ENCODE measurements at places on chromosomes 1 and 21.

GRCh38 chr1:89262643-89263042, 10.0 kb downstream of the GBP5 start:
- no peak for DNase-seq

DNA sequence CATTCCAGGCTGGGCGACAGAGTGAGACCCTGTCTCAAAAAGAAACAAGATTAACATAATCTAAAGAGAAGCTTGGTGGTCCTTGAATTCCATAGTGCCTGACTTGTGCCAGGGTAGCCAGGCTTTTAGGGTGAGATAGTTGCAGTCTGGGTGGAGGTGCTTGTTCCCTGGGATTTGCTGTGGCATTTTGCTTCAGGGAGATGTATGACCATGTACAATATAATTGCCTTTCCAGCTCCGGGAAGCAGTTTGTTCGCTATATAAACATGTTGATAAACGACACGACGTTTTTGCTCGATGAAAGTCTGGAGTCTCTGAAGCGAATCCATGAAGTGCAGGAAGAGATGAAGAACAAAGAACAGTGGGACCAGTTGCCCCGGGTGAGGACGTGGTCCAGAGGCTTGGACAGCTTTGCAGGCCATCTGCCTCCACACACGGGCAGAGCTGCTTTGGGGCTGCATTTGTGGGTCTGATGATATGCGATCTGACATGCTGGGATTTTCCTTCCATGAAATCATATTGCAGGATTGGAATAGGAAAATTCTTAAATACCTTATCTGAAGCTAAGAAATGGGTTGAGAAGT, 49.4 kb upstream of the KIF1B start:
- DNase-seq, result no peak

DNA sequence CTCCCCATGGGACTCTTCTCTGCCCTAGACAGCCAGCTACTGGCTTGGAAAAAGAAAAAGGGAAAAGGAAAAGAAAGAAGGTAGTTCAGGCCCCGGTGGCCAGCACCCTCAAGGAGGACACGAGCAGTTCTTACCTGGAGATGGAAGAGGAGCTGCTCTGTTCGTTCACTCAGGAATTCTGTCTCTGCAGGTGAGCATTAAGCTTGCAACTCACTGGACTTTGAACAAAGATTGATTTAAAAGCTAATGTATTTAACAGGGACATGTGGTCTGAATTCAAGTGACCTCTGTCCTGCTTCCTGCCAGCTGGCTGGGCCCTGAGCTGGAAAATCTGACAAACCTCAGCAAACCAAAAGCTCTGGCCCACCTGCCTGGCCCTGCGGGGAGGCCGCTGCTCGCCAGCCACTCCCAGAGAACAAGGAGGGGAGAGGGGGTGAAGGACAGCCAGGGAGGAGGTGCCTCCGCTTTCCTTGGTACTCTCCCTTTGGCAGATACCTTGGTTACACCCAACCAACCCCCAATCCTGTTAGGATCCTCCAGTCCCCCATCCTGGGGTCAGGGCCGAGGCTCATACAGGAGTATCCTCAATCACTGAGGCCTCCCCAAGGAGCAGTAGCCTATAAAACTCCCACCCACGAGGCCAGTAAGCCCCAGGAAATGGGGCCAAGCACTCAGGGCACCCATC, at the start of gene PDZK1:
Gene PDZK1, minus strand, starts transcription at position 186 of the 685 bp plus-strand sequence. CDS start 19,347 bp downstream, outside the sequence.
- DNase-seq, result no peak

DNA sequence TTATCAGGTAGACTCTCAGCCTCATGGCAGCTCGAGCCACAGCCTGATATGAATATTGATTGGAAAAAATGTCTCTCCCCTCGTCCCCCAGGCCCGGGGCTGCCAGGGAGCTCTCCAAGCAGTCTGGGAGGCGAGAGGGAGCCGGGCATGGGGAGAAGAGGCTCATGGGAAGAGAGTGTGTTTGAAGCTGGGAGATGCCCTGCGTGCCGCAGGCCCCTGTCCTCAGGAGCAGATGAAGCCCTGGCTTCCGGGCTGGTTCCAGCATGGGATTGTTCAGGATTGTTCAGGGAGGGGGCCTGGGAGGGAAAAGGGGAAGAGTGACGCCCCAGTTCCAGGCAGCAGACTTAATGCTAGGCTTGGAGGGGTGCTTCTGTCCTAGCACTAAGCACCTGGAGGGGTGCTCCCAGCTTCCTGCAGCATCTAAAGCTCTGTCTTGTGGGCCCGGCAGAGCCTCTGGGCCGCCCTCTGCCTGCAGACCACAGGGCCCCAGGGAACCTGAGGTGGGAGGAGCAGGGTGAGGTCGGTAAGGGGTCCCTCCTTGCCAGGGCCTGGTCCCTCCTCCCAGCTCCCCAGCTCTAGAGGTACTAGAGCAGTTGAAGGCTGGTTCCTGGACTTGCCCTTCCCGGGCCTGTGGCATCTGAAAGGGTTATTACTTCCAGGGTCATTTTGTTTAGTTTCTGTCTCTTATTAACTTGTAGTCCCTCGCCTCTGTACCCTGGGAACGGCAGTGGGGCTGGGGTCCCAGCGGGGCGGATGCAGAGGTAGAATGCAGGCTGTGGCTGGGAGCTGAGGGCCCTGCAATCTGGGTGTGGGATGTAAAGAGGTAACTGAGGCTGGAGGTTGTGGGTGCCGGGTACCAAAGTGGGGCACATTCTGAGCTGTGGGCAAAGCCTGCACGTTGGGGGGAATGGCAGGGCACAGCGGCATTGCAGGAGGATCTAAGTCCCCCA, 334.8 kb upstream of the VAMP3 start:
- DNase-seq, result no peak

GRCh38 chr1:154809436-154810413, 60.4 kb downstream of the KCNN3 start:
- peak; percentile 25 for DNase-seq

DNA sequence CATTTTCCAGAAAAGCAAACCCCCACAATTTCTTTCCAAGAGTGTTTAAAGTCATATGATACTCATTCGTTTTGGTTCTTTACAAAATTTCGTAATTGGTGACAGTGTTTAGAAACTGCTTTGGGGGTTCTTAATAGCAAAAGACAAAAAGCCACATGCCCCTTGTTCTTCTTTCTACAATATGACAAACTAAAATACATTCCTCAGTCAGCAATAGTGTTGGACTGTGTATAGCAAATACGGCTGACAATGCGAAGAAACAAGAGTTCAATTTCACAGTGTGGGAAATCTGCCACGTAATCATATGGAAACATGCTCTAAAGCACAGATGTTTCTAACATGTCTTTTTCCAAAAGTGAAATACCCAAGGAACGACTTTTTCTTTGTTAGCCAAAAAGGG, 7.6 kb upstream of the IFNAR1 start:
- no peak for DNase-seq

- DNase-seq, result no peak
These were observed 1.5 kb downstream of the ERI3 start for GRCh38 chr1:44353604-44354003.

DNA sequence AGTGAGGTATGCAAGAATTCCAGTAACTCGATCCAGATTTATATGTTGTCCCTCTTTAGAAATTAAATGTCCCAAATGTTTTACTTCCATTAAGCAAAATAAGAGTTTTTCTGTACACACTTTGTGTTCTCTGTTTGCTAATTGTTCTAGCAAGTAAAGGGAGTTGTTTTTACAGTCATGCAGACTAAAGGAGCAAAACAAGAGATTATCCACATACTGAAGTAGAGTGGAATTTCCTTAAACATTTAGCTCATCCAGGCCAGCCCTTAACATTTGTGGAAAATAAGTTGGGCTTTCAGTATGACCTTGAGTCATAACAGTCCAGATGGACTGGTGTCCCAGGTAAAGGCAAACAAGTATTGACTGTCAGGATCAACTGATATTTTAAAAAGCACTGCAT, 44.1 kb upstream of the TINAGL1 start:
- no peak for DNase-seq

- no peak for DNase-seq
These were observed 170.5 kb downstream of the APP start for GRCh38 chr21:25999921-26000582.

DNA sequence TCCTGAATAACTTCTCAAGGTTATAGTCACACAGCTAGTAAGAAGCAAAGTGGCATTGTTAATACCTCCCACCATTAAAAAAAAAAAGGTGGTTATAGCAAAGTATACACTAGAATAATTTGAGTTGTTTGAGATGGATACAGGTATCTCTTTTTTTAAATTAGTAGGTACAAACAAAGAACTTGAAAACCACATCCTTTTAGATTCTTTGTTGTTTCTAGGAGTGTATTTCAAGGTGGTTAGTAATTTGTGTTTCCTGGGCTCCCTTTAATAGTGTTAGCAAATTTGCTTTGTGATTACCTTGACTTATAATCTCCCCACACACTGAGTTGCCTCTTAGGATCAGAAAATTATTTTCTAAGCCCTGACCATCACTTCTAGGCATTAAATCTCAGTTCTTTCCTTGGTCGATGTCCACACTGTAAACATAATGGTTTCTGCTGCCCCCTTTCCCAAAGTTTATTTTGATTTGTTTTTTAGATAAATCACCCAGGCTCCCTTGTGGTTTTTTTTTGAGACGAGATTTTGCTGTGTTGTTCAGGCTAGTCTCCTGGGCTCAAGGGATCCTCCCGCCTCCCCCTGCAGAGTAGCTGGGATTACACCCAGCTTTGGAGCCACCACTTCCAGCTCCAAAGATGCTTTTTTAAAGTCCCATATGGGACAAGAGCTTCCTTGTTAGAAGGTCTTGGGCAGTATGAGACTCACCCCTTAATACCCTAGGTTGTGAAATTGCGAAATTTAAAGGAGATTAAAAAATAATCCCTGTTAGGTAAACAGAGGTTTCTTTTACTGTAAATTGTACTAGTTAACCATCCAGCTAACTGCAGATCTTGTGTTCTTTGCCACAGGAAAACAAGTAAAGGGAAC, 6.2 kb downstream of the AKIRIN1 start:
- no peak for DNase-seq

DNA sequence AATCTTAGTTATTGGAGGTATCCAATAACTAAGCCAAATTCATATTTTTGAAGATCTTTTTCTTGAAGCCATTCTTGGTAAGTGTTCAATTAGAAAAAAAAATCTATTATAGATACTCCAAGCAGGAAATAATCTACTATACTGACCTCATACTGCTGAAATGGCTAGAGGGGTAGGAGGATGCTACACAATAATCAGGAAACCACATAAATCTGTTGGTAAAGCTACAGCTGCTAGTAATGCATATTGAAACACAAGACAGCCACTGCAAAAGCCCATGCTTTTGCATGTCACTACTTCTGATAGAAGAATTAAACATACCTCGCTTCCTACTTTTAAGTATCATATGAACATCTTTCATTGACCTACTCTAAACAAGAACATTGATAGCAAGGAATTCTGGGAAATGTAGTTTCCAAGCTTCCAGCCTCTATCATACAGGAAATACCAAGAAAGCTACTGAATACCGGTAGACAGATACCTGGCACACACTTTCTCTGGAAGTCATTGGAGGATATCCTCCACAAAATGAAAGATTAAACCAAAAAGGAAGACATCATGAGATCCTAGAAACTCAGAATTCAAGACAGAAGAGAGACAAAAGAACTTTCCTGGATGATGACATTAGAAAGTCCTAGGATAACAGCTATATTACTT, 103.0 kb upstream of the VAV3 start:
- DNase-seq, result no peak

DNA sequence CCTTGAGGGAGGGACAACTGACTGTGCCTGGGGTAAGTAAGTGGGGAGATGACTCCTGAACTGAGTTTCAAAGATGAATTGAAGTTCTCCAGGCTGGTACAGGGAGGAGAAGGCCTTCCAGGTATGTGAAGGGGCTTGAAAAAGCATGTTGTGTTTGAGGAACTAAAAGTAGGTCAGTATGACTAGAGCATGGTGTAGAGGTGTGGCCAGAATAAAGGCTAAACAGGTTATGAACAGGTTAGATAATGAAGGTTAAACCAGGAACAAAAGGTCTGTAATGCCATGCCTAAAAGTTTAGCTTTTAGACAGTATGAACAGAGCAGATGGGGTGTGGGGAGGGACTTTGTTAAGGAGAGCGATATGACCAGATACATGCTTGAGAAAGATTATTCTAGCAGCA, 7.3 kb upstream of the CLSPN start:
- no peak for DNase-seq

DNA sequence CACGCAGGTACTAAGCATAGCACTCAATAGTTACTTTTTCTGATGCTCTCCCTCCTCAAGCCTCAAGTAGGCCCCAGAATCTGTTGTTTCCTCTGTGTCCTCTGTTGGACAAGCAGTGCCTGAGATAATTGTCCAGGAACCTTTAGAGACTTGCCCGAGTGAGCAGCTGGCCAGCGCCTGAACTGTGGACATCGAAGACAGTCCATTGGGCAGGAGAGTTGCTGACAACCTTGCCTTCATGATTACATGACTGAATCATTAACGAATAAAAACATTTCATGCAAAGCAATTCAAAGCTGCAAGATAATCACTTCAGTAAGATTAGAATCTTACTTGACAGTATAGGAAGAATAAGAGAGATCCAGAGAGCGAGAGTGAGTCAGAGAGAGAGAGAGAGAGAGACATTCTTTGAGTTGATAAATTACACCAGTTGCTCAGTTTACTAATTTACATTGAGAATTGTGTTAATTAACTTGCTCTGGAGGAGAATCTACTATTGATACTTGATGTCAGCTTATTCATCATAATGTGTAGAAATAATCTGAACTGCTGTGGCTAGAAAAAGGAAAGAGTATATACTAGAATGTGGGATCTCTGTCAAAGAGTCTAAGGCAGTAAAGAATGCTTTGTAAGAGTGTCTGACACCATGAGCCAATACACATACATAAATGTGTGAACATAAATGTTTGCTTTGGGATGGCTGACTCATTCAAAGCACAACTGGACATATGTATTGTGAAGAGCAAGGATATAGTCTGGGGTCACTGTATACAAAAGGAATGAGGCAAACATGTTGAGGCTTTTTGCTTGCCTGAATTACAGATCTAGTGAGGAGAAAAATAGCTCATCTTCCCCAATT, 216.0 kb downstream of the ZNF326 start:
- no peak for DNase-seq

- no peak for DNase-seq
These were observed 69.3 kb downstream of the EPB41 start for GRCh38 chr1:28983509-28984310.

- DNase-seq, result no peak
These were observed 12.4 kb upstream of the EVI5 start for GRCh38 chr1:92797297-92797696.

DNA sequence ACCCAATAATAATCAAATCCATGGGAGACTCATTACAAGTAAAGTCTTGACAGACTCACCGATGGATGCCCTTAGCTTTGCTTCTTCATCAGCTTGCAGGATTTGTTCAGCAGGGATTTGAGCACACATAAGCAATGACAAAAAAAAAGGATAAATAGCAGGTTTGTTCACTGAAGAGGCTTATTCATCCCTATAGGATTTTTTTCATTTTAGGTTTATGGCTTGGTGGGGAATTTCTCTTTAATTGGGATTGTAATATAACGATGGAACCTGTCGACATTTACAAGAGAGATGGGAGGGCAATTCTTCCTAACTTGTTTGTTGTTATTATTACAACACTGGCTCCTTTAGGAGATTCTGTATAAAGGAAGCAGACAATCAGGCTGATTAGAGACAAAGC, 649.1 kb upstream of the PLXNA2 start:
- DNase-seq, result no peak

- no peak for DNase-seq
These were observed 275.4 kb downstream of the RPS6KC1 start for GRCh38 chr1:213326281-213327016.

GRCh38 chr1:21655748-21656147, 13.4 kb downstream of the RAP1GAP start:
- DNase-seq, result no peak

GRCh38 chr1:89866568-89866967, 45.7 kb downstream of the LRRC8D start:
- no peak for DNase-seq
